GM19239 (cell line): ENCODE measurements at places on chromosomes 4 and X.

GRCh38 chrX:101617211-101618191 lies at the start of gene ARMCX6:
ARMCX6 (minus strand) TSS chrX:101618000; CDS start chrX:101616620, 1,380 bp downstream.
- no peak for DNase-seq

DNA sequence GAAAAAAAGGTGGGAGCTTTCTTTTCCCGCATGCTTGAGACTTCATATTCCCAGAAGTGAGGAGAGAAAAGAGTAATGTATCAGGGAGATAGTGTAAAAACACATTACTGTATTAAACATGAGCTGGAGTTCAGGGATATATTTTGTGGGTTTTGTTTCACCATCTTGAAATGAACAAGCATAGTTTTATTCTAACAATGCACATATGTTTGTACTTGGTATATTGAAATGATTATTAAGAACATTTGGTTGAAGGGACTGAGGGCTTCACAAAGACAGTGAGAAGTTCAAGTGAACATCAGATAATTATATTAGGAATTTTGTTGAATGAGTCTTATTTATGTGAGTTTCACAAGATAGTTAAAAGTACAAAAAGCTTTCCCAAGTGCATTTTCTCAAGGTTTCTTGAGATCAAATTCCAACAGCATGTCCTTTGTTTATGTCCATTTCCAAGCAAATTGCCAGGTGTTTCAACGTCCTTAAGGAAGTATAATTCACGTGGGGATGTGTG lies 368.8 kb downstream of the ANKRD50 start:
- DNase-seq: no peak

DNA sequence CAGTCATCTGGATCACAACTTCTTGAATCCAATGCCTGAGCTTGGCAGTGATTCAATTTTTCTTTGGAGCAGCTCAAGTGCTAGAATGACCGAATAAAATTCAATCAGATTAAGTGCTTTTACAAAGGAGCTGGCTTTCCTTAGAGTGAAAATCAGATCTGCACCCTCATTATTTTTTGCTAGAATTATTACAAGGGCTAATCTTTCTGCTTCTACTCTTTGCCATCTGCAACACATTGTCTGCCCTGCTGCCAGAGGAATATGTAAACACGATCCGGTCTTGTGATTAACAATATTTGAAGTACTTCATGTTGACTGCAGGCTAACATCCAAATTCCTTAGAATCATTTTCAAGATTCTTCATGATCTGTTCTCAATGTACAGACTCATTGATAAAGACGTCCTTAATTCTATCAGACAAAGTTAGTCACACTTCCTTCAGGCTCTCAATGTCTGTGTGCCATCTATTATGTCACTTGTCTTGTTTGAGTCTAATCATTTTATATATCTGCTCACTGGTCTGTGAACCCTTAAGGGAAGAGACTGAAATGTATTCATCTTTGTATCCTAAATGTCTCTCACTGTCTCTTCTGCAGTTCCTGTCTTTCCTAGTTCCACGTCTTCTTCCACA lies 531.2 kb downstream of the GALNTL6 start:
- DNase-seq: no peak

- DNase-seq: no peak
These were observed 47.4 kb downstream of the HAUS3 start for GRCh38 chr4:2194496-2194895.

DNA sequence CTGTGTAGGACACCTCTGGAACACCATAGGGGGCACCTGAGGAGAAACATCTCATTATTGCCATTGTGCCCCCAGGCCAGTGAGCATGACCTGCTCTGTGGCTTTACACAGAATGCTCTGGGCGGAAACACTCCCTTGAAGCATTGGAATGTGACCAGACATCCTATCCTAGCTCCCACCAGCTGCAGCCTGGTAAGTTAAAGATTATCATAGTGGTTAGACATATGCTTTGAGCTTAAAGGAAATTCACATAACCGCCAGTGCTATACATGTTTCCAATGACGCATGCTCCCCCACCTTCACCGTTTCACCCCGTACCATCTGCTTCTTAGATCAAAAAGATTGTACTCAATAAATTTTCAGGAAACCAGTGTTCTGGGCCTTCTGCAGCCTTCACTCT lies 217.7 kb upstream of the CENPE start:
- no peak for DNase-seq

GRCh38 chr4:15012017-15012788 lies 9.9 kb downstream of the CPEB2 start:
- no peak for DNase-seq

GRCh38 chrX:126770179-126770578 lies 49.4 kb upstream of the PRR32 start:
- no peak for DNase-seq
